Neural progenitor cell (in vitro differentiated cells): ENCODE measurements at places on chromosomes 11 and 22.

- DNase-seq, result peak; percentile 85
These were observed 70.7 kb upstream of the THY1 start for GRCh38 chr11:119493712-119494111.

- peak; percentile 32 for DNase-seq
These were observed 134.3 kb downstream of the MN1 start for GRCh38 chr22:27667121-27667843.

DNA sequence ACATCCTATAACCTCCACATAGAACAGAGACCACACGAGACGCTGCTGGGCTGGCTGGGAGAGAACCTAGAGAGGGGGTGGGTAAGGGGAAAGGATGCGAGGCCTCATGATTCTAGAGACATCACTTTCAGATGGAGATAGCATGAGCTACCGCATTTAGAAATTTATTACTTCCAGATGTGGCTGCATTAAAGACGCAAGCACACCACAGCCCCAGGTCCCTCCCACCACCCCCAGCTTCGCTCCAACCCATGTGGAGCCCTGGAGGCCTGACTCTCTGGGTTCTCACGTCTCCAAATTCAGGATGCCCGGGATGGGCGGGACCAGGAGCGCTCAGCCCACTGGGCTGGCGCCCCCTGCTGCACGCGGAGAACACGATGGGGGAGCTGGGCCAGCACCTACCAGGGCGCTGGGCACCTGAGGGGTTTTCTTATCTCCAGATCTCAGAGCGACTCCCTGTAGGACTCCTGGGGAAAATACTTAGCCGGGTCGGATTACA lies 13.6 kb downstream of the MRPL21 start:
- DNase-seq, result peak; percentile 71

DNA sequence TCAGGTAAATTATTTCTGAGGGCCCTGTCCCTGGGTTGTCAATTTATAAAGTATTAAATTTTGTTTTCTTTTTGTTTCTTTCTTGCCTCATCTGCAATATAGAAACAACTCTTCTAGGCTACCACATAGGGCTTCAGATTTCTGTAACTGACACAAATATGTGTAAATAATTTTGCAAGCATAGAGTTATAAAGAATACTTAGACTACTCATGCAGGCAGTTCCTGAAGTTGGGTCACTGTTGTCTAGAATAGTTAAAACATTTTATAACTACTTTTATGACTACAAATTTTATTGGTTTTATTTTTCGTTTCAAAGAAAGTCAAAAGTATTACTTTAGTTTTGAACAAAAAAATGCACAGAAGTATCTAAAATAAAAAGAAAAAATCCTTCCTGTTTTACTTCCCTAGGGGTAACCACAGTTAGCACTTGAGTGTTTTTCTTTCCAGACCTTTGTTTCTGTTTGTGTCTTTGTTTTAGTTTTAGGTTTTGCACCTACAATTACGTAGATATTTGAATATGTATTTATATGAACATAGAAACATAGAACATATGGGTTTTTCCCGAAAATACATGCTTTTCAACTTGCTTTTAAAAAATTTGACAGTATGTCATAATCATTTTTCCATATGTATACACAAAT lies 12.4 kb upstream of the TMEM123 start:
- no peak for DNase-seq

GRCh38 chr22:38730411-38730871 lies 24.7 kb downstream of the GTPBP1 start:
- no peak for DNase-seq

DNA sequence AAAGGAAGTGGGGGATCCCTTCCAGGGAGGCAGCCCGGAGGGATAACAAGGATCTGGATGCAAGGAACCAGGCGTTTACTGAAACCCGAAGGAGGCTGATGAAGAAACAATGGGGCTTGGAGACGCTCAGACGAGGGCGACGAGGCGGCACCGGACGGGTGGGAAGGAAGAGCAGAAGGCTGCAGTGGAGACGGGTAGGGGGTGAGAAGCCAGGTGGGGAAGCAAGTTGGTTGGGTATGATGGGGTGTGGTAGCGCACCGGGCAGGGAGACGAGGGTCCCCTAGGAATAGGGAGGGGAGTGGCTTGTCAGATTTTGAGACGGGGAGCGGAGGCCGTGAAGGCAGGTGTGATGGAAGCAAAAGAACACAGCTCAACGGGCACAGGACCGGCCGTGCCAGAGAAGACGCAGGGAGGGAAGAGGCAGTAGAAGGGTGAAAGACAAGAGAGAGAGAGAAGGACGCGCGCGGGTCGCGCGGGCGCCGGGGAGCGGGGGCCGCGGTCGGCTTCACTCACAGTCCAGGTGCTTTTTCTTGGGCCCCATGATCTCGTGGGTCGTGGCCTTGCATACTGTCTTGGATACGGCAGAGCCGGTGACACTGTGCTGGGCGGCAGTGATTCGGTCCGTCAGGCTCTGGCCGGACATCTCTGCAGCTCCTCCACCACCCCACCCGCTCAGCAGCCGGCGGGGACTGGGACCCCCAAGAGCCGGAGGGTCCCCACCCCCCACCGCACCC lies 579 bp downstream of the PICALM start:
- peak; percentile 65 for DNase-seq

GRCh38 chr11:126722006-126722736 lies 278.4 kb downstream of the KIRREL3 start:
- no peak for DNase-seq

GRCh38 chr22:34760276-34761008 lies 305.5 kb upstream of the ISX start:
- DNase-seq, result no peak

GRCh38 chr11:12390687-12391110 lies 13.3 kb downstream of the PARVA start:
- no peak for DNase-seq

- DNase-seq, result no peak
These were observed 1285.5 kb downstream of the TBC1D22A start for GRCh38 chr22:48047722-48048500.

GRCh38 chr11:68882391-68882790 lies 21.2 kb downstream of the MRPL21 start:
- DNase-seq, result no peak

DNA sequence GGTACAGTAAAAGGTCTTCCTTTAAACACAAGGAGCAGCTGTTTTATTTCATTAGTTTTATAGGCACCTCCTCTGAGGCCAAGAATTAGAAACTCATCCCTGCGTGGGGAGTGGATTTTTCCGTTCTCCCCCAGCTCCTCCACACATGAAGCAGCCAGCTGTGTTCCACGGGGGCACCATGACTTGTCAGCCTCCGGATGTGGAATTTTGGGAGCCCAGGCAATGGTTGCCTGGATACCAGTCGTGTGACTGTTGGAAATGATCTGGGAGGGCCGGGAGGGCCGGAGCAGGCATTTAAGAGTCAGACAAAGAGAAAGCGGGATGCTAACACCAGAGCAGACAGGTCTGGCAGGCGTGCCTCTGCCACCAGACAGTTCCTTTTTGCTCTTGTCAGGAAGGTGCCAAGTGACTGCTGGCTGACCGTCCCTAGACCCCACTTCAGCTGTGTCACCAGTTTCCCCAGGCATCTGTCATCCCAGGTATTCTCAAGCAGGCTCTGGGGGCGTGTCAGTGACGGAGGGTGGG lies 15.9 kb upstream of the CDC42EP2 start:
- no peak for DNase-seq

GRCh38 chr11:110710628-110711381 lies 1.4 kb downstream of the ARHGAP20 start:
- DNase-seq, result peak; percentile 58

DNA sequence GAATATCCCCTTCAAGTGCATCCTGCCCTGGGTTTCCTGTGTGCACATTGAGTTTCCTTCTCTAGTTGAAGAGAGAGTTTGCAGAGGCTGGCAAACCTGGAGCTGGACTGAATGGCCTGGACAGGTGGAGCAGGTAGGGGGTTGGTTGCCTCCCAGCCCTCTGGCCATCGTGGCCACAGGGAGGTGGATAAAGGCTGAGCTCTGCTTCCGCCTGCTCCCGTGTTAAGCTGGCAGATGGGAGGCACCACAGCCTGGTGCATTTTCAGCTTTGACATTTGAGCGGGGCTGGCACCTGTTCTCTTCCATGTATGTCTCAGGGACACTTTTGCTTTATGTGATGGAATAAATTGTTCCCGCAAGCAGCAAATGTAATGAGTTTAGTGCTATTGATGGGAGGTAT lies 11.1 kb downstream of the MICAL2 start:
- no peak for DNase-seq

- DNase-seq, result no peak
These were observed 7.6 kb upstream of the FJX1 start for GRCh38 chr11:35610631-35611030.

GRCh38 chr11:63793161-63793560 lies 20.1 kb upstream of the SPINDOC start:
- DNase-seq, result no peak

GRCh38 chr22:42500161-42500835 lies 19.3 kb downstream of the RRP7A start:
- peak; percentile 88 for DNase-seq

GRCh38 chr11:67667490-67668191 lies 6.8 kb downstream of the ALDH3B2 start:
- DNase-seq, result no peak
